RPMI7951 (cell line): ENCODE measurements at places on chromosomes 7 and 10. TPM values are rescaled to one million over a fixed set of nuclear protein-coding genes. Genes with fewer than 3 reads are reported as not detected.

- DNase-seq, result no peak
Measured at GRCh38 chr7:75928568-75928914, 13.6 kb downstream of the POR start.

DNA sequence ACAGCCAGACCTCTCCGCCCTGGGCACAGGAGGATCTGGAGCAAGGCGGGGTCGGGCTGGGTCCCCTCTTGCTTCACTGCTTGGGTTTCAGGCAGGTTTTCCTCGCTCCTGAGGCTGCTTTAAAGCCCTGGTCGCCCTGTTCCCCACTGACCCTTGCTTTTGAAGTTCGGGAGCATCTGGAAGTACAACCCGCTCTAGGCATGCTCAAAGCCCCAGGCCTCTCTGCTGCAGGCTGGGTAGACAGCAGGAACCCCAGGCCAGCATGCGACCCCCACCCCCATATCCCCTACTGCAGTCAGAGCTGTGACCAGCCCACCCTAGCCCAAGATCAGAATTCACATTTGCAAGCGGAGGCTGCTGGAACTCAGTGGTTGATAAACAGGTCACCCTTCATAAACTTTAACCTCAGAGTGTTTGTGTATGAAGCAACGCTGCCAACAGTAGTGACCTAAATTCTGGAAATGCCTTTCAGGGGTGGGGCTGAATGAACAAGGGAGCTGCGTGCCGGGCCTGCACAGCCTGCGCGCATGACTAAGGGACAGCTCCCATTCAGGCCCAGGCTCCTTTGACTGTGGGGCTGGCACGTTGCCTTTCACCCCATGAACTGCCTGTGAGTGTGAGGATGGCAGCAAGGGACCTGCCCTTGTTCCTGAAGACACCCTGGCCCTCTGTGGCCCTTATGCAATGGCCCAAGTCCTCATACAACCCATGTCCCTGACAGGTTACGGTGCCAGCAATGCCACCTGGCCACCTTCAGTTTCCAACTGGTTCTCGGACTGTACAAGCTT is 52.5 kb downstream of the PROSER2 start:
- peak; percentile 81 for DNase-seq

DNA sequence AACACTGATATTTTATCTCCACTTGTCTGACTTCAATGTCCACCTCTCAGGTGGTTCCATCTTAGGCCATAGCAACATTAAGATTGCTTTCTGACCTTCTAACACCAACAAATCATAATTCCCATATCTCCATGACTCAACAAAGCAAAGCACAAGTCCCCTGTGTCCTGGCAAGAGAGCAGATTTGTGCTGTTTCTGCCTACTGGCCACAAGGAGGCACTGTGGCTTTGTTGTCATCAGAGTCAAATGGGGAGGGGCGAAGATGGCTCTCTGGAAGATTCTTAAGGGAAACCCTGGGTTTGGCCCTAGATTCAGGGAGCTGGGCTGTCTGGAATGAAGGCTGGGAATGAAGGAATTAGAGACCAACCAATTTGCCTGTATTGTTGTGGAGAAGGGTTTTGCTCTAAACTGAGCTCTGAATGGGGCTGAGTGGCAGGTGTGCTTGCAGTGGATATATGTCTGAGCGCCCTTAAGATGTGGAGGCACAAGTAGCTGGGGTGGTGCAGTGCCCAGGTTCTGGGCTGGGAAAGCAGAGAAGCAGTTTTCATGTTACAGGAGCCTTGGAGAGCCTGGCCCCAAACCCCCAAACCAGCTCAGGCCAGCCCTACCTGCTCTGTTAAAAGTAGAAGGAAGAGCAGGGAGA is 154.8 kb upstream of the PRSS58 start:
- DNase-seq, result peak; percentile 74

DNA sequence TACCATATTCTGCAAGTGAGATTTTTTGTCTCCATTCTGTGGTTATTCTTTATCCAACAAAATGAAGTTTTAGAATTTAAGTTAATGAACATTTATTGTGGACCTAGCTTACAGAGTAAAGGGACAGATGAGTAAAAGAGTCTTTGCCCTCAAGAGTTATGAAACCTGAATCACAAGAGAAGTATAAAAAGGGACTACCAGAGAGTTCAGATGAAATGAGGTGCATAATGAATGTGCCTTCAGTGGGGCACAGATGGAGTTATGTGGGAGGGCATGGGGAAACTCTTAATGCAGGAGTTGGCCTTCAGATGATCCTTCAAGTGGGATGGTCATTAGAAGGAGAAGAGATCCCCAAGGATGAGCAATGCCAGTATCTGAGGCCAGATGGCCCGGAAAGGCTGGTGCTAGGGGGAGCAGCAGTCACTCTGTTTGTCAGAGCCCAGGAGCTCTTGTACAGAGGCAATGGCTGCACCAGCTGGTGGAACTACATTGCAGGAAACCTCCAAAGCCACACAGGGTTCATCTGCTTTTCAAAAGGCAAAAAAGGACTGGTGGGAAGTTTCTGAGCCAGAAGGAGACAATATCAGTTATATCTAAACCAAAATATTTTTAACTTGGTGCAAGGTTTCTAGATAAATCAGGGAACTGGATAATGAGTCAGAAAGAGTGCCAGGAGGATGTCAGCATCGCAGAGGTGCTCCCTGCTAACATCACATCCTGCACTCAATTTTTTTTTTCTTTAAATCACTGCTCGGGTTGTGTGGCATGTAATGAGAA is 162.0 kb downstream of the KLF6 start:
- DNase-seq, result peak; percentile 87

- DNase-seq, result peak; percentile 1
Measured at GRCh38 chr10:94673614-94674321, 9.8 kb upstream of the CYP2C18 start.

DNA sequence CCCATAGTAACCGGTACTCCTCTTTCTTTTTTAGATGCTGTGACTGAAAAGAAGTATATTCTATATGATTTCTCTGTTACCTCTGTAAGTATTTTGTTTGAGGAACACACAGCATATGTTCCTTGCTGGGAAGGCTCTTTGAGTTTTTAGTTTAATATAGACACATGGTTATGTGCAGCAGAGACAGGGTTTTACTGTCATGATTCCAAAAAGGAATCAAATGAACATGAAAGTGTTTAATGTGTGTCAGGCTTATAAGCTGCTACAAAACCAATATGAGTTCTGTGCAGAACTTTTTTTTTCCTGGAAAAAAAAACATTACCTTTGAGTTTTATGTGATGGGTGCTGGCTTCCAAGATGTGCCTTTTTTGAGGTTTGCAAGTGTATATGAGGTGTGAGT is 50.4 kb downstream of the MGAM2 start:
- DNase-seq, result no peak

DNA sequence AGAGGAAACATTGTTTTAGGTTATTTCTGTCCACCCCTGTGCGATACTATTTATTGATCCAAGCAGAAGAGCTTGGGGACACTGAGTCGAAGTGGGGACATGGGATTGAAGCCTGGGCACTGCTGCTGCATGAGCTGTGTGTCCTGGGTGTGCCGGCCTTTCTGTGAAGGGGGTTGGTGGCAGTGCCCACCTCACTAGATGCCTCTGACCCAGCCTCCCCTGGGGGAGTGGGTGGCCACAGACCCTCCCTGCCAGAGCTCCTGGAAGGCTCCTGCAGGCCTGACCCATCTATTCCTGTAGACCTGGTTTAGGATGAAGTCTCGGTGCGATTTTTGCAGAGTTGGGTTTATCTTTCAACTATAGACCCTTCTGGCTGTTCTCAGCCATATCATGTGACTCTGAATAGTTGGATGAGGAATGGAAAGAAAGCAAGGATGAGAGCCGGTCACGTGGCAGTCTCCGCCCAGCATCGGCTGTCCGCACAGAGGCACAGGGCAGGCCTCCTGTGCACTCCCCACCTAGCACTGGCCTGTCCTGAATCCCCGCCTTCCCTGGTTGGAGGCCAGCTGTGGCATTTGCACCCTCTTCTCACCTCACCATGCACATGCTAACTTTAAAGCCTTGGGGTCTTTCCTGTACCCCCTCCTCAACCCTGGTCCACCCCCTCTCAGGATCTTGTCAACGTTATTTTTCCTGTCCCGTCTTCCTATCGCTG is 17.6 kb upstream of the SH2D4B start:
- no peak for DNase-seq

DNA sequence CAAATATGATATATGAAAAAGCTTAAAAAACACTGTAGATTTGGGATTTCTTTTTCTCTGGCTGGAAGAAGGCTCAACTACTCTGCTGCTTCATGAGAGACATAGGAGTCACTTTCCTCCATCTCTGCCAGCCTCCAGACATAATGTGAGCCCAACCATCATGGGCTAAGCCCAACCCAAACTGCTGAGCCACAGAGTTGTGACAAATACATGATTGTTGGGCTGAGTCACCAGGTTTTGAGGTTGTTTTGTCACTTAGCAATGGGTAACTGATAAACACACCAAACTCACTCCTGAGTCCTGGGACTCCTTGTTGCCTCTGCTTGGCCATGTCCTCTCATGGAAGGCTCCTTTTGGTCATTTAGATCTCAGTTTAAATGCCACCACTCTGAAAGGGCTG is 381.8 kb upstream of the FZD8 start:
- peak; percentile 96 for DNase-seq

- DNase-seq, result no peak
Measured at GRCh38 chr7:12557282-12557681, 13.2 kb upstream of the SCIN start.

GRCh38 chr7:156665101-156665500 is 24.5 kb downstream of the RNF32 start:
- DNase-seq, result no peak

DNA sequence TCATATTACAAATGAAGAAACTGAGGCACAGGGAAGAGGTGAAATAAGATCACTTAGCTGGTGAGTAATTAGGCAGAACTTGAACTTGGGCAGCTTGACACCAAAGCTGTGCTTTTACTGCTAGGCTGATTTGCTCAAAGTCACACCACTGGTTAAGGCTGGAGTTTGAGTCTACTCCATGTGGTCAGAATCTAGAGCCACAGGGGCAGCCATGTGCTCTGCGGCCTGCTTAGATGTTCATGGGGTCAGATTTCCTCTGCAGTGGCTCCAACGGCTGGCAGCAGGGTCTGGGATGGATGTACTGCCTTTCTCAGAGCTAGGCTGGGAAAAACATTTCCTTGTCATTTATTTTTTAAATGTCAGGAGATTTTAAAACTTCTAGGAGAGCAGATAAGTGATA is 417.5 kb downstream of the KCNMA1 start:
- no peak for DNase-seq

- no peak for DNase-seq
Measured at GRCh38 chr10:14556285-14556956, 218.3 kb downstream of the FAM107B start.

GRCh38 chr10:3750006-3750816 is 34.8 kb downstream of the KLF6 start:
- DNase-seq, result peak; percentile 69

DNA sequence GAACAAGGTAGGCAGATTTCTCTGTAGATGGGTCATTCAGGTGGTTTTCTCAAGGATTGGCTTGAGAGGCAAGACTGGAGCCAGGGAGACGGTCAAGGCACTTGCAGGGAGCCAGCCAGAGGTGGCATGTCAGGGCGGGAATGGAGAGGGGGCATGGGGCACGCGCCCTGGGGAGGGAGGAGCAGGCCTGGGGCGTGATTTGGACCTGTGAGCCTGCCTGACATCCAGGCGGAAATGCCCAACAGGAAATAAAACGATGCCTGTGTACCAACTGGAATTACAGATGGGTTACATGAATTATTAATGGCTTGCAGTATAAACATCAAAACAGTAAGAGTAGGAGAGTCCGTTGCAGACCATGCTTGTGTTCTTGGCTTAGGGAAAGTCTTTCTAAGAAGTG is 8.6 kb upstream of the SUN1 start:
- DNase-seq, result no peak

DNA sequence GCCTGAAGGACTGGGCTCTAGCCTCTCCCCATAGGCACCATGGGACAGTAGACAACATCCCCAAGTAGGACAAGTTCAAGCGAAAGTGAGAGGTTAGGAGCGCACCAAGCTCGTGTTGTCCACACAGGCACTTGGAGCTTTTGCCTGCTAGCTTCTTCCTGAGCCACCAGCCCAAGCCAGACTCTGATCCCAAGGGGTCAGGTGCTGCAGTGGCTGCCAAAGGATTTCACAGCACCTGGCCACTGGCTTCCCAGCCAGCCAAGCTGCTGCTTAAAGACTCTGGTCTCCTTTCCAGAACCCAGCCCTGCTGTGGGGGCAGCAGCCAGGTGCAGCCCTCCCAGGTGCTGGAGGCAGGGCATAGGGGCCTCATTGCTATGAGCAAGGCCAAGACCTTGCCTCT is 33.0 kb upstream of the UNC5B start:
- DNase-seq, result no peak

DNA sequence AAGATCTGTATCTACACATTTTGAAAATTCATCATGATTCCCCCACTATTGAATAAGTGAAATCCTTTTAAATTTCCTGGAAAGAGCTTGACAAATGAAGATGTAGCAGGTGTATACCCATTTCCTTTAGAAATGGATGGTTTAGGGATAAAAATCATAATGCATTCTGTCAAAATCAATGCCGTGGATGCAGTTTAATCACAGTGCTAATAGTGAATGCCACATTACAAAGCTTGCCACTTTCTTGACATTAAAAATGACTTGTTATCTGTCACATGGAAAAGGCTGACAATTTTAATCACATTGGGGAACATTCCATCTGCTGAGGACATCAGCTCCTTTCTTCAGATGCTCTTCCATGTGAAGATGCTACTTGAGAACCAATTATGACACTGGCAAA is 229.6 kb downstream of the GPAM start:
- DNase-seq, result no peak

DNA sequence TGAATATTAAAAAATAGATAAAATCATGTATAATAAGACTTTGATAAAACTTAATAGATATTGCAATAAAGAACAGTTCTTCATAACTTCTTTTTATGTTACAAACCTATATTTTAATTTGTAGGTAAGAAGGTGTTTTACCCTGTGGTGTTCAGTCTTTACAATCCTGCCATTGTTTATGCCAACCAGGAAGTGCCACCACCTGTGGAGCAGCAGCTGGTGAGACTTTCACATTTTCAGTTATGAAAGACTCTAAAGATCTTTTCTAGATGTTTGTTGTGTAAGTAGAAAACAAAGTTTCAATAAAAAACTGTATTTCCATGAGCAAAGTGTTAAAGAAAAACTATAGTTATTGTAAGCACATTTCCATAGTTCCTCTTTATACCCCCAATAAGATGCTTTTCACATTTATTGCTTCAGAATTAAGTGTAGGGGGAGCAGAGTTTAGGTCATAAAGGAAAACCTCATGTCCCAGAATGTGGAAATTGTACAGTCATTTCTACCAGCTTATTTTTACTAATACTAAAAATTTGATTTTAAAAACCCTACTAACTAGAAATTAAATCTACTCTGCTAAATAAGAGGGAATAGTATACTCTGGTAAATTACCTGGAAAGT is 28.7 kb downstream of the CSGALNACT2 start:
- no peak for DNase-seq

GRCh38 chr10:77332256-77332655 is 305.4 kb downstream of the KCNMA1 start:
- no peak for DNase-seq

GRCh38 chr10:1365540-1366321 is 309.5 kb downstream of the WDR37 start:
- DNase-seq, result no peak

GRCh38 chr7:157898802-157899505 is 562.1 kb downstream of the DNAJB6 start:
- no peak for DNase-seq

The RAPGEF5 gene
- 2.9 and 3.6 TPM in 2 replicates for total RNA-seq

The CALHM2 gene
- total RNA-seq, result 1.9 and 3.1 TPM in 2 replicates

The CCDC172 gene
- total RNA-seq, result not detected in 2 replicates

The PAX4 gene
- not detected in 2 replicates for total RNA-seq

The KIN gene
- total RNA-seq, result 19.4 and 27.5 TPM in 2 replicates

The LRRN3 gene
- total RNA-seq, result 2.4 and 3.4 TPM in 2 replicates

The ASB10 gene
- not detected in 2 replicates for total RNA-seq

The CALHM1 gene
- not detected in 2 replicates for total RNA-seq

The LGI1 gene
- total RNA-seq, result 0.12 TPM in 1 of 2 replicates, not detected in the other

The HOXA10 gene
- 12.9 and 18.7 TPM in 2 replicates for total RNA-seq

The CYP17A1 gene
- total RNA-seq, result not detected in 2 replicates
